Chondrocyte (in vitro differentiated cells): ENCODE measurements at places on chromosomes 6 and 20. TPM values are rescaled to one million over a fixed set of nuclear protein-coding genes. Genes with fewer than 3 reads are reported as not detected.

DNA sequence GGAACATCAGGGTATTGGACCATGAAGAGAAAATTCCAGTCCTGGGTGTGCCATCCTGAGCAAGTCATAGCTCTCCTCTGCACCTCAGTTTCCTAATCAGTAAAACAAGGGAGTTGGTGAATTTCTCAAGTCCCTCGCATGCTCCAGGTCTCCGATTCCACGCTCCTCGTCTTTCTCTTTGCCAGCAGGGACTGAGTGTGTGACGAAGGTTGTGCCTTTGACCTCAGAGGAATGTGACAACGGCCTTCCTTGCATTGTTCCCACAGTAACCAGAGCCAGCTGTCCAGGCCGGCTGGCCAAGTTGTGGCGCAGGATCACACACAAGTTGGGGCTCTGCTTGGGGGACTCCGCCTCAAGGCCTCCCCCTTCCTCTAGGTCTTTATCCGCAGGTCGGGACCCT lies 217.3 kb downstream of the ATXN1 start:
- H3K36me3 ChIP-seq = no peaks in the 10 kb centered on the region
- no peak overlapping the region for H3K4me3 ChIP-seq
- no peak for DNase-seq
- peak overlapping the region; percentile 74 for H3K27ac ChIP-seq

GRCh38 chr6:104908031-104908887 lies 48.5 kb upstream of the HACE1 start:
- H3K27ac ChIP-seq = no peak overlapping the region
- peaks cover 11% of the 10 kb centered on the region for H3K27me3 ChIP-seq
- no peak overlapping the region for H3K4me3 ChIP-seq
- H3K36me3 ChIP-seq = no peaks in the 10 kb centered on the region
- DNase-seq = no peak

GRCh38 chr6:136719280-136720044 lies 72.8 kb downstream of the MAP3K5 start:
- H3K27ac ChIP-seq = no peak overlapping the region
- DNase-seq = no peak
- peaks cover 40% of the 10 kb centered on the region for H3K4me1 ChIP-seq
- H3K4me3 ChIP-seq = no peak overlapping the region

DNA sequence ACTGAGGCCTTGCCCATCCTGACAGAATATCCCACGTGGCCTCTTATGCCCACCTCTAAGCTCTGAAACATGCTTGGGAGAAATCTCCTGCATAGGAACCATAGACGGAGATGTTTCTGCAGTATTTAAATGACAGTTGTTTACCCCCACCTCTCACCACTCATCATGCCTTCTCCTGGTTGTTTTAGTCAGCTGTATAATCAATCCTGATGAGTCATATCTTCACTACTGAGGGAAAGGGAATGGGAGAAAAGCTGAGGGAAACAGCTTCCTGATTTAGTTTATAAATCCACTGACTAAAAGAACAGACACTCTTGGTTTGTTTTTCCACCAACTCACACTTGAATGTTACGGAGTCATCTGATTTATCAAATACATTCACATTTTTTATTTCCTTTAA lies 113.2 kb upstream of the TENT5A start:
- no peaks in the 10 kb centered on the region for H3K27me3 ChIP-seq
- DNase-seq = no peak
- no peak overlapping the region for H3K4me3 ChIP-seq
- peaks cover 69% of the 10 kb centered on the region for H3K4me1 ChIP-seq
- no peaks in the 10 kb centered on the region for H3K36me3 ChIP-seq
- H3K27ac ChIP-seq = peak overlapping the region; percentile 82

GRCh38 chr6:39758905-39759605 lies 33.1 kb upstream of the DAAM2 start:
- no peaks in the 10 kb centered on the region for H3K4me1 ChIP-seq
- no peak for DNase-seq
- no peaks in the 10 kb centered on the region for H3K36me3 ChIP-seq
- H3K27me3 ChIP-seq = no peaks in the 10 kb centered on the region
- H3K27ac ChIP-seq = no peak overlapping the region

DNA sequence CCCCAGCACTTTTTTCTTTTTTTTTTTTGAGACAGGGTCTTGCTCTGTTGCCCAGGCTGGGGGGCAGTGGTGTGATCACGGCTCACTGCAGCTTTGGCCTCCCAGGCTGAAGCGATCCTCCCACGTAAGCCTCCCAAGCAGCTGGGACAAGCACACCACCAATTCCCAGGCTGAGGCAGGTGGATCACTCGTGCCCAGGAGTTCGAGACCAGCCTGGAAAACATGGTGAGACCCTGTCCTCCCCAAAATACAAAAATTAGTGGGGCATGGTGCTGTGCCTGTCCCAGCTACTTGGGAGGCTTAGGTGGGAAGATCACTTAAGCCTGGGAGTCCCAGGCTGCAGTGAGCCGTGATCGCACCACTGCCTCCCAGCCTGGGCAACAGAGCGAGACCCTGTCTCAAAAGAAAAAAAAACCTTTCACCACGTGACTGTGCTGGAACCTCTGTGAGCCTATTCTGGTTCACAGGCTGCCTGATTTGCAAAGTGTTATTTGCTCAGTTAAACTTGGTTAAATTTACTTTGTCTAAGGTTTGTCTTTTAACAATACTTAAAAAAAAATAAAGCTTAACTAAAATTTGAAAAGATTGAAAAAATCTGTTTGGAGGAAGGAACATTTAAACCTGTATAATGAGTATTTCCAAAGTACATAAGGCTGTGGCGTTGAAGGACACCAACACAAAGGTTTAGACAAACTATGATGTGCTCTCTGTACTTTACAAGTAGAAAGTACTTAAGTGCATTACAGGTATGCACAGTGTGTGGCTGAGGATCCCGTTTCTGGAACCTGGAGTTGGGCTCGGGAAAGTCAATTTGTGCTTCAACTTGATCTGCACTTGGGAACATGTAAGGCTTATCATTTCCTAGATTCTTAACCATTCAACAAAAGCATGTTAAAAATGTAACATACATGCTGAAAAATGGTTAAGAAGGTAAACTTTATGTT lies 55.0 kb downstream of the PPP1R3G start:
- no peak overlapping the region for H3K4me3 ChIP-seq
- peaks cover 2% of the 10 kb centered on the region for H3K4me1 ChIP-seq
- H3K27ac ChIP-seq = no peak overlapping the region
- H3K36me3 ChIP-seq = no peaks in the 10 kb centered on the region
- H3K27me3 ChIP-seq = no peaks in the 10 kb centered on the region

- H3K4me1 ChIP-seq = no peaks in the 10 kb centered on the region
- H3K27ac ChIP-seq = no peak overlapping the region
- peaks cover 3% of the 10 kb centered on the region for H3K36me3 ChIP-seq
- no peak overlapping the region for H3K4me3 ChIP-seq
- peaks cover 82% of the 10 kb centered on the region for H3K27me3 ChIP-seq
- DNase-seq = no peak
Measured at GRCh38 chr20:46174469-46175126, 56.5 kb downstream of the CD40 start.

DNA sequence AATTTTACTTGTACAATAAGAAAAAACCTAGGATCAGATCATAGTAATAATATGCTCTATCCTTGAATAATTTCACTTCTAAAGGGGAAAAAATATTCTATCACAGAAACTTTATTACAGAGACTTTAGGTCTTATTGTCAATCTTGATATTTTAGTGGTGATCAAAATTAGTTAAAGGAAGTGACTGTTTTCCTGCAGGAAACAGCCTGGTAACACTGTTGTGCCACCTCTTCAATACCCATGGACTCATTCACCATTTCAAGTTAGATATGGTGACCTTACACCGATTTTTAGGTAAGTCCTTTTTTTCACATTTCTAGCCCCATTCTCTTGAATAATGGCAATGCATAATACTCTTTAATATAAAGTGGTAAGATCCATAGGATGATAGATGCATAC lies 99.2 kb downstream of the MTFR2 start:
- H3K4me1 ChIP-seq = no peaks in the 10 kb centered on the region
- no peak for DNase-seq
- no peaks in the 10 kb centered on the region for H3K36me3 ChIP-seq
- no peak overlapping the region for H3K27ac ChIP-seq

DNA sequence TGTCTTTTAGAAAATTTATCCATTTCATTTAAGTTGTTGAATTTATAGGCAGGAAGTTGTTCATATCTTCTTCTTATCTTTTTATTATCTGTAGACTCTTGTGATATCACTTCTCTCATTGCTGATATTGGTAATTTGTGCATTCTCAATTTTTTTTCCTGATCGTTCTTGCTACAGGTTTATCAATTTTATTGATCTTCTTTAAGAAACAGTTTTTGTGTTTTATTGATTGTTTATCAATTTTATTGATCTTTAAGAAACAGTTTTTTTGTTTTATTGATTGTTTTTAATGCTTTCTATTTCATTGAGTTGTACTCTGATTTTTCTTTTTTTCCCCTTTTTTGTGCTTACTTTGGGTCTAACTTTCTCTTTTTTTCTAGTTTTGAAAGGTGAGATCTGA lies 23.8 kb upstream of the SLC22A2 start:
- H3K36me3 ChIP-seq = no peaks in the 10 kb centered on the region
- DNase-seq = no peak
- peaks cover 3% of the 10 kb centered on the region for H3K4me1 ChIP-seq
- H3K4me3 ChIP-seq = no peak overlapping the region
- no peak overlapping the region for H3K27ac ChIP-seq

DNA sequence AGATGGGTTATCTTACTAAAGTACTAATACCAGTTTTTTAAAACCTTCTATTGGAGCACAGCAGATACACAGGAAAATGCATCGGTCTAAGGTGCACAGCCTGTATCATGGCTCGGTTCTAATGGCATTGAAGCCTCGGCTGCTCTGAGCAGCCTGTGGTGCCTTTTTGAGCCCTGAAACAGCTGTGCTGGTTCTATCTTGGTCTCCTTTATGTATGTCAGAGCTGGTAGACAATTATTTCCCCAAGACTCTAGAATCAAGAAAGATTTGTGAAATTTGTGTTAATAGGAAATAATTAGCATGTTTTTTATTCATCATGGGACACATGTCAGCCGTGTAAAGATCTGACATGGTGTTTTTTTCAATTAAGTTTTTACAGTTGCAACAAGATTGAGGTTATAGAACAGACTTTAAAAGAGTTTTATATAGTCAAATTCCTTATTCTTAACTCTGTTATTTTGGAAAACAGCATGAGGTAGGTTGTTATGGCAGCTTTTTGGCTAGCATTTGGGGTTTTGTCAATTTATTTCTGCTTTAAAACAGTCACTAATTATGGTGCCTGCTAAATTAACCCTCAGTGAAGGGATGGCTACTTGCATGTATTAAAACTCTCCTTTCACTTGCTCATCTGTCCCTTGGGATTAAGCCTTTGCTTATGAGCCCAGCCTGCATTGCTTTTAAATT lies 40.3 kb upstream of the C20orf144 start:
- no peak overlapping the region for H3K4me3 ChIP-seq
- no peak overlapping the region for H3K27ac ChIP-seq
- H3K27me3 ChIP-seq = no peaks in the 10 kb centered on the region
- H3K4me1 ChIP-seq = no peaks in the 10 kb centered on the region
- peaks cover 32% of the 10 kb centered on the region for H3K36me3 ChIP-seq
- DNase-seq = no peak

- no peaks in the 10 kb centered on the region for H3K36me3 ChIP-seq
- peaks cover 7% of the 10 kb centered on the region for H3K4me1 ChIP-seq
- H3K27me3 ChIP-seq = no peaks in the 10 kb centered on the region
- no peak overlapping the region for H3K4me3 ChIP-seq
Measured at GRCh38 chr6:70129341-70129740, 173.5 kb downstream of the COL9A1 start.

DNA sequence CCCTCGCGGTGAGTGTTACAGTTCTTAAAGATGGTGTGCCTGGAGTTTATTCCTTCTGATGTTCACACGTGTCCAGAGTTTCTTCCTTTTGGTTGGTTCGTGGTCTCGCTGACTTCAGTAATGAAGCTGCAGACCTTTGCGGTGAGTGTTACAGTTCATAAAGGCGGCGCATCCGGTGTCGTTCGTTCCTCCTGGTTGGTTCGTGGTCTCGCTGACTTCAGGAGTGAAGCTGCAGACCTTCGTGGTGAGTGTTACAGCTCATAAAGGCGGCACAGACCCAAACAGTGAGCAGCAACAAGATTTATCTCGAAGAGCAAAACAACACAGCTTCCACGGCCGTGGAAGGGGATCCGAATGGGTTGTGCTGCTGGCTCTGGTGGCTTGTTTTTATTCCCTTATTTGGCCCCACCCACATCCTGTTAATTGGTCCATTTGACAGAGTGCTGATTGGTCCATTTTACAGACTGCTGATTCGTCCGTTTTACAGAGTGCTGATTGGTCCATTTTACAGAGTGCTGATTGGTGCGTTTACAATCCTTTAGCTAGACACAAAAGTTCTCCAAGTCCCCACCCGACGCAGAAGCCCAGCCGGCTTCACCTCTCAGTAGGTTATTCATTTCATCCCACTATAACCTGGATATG lies 48.2 kb upstream of the ARG1 start:
- peaks cover 3% of the 10 kb centered on the region for H3K36me3 ChIP-seq
- DNase-seq = no peak
- H3K27me3 ChIP-seq = peaks cover 15% of the 10 kb centered on the region
- H3K4me3 ChIP-seq = no peak overlapping the region

DNA sequence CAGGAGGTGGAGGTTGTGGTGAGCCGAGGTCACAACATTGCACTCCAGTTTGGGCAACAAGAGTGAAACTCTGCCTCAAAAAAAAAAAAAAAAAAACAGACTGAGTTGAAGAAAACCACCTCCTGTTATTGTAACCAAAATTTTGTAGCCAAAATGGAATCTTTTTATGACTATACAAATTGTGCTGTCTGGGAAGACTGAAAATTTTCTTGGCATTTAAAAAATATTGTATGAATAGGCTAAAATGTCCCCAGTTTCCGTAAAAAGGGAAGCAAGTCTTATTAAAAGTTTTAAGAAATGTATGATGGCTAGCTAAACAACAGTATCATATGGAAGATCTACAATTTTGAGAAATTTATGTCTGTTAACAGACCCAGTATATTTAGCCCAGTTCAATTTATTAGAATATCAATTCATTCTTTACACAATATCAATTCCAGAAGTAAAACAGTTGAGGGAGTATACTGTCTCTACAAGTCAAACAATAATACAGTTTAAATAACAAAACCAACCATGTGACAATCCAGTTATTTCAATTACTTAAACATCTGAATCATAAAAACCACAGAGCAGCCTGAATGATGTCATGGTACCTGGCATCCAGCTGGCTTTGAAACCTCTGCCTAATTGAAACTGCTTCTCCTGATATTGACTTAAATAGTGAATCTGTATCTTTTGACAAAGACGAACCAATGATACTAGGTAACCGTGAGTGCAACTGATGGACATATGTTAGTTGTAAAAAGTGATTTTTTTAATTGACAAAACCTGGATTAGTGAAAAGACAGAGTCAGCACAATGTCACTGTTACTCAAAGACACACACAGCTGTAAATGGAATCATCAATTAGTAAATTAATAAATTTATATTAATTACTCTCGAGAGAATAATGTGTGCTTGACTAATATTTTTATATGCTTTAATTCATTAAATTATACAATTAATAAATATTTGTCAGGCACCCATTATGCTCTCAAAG lies 166.6 kb upstream of the MARCKS start:
- no peak for DNase-seq
- H3K36me3 ChIP-seq = no peaks in the 10 kb centered on the region
- H3K27ac ChIP-seq = peak overlapping the region; percentile 78
- H3K27me3 ChIP-seq = no peaks in the 10 kb centered on the region
- H3K4me3 ChIP-seq = no peak overlapping the region

The GRIK2 gene
- 8.2 to 15.8 TPM (median 8.3 TPM) in 3 replicates for total RNA-seq

The SMPDL3A gene
- total RNA-seq = 8.2 to 9.1 TPM (median 8.7 TPM) in 3 replicates

The NEDD9 gene
- total RNA-seq = 23.2 to 42.0 TPM (median 25.2 TPM) in 3 replicates

The JAG1 gene
- total RNA-seq = 161 to 510 TPM (median 505 TPM) in 3 replicates

The RBM24 gene
- total RNA-seq = 10.1 to 13.1 TPM (median 10.8 TPM) in 3 replicates

The RAD21L1 gene
- total RNA-seq = not detected in 3 replicates

The GPR31 gene
- total RNA-seq = not detected in 3 replicates

The FAM83C gene
- total RNA-seq = not detected in 3 replicates

The PNISR gene
- 49.3 to 69.5 TPM (median 53.5 TPM) in 3 replicates for total RNA-seq

The MOXD1 gene
- 9.0 to 14.3 TPM (median 9.1 TPM) in 3 replicates for total RNA-seq

The TNFRSF21 gene
- 4.3 to 23.1 TPM (median 20.2 TPM) in 3 replicates for total RNA-seq

The PIGU gene
- 19.8 to 21.2 TPM (median 20.4 TPM) in 3 replicates for total RNA-seq

The NKAIN2 gene
- total RNA-seq = 3.4 to 37.9 TPM (median 4.0 TPM) in 3 replicates
